ENCODE measurements at places on chromosomes 1 and 21.

DNA sequence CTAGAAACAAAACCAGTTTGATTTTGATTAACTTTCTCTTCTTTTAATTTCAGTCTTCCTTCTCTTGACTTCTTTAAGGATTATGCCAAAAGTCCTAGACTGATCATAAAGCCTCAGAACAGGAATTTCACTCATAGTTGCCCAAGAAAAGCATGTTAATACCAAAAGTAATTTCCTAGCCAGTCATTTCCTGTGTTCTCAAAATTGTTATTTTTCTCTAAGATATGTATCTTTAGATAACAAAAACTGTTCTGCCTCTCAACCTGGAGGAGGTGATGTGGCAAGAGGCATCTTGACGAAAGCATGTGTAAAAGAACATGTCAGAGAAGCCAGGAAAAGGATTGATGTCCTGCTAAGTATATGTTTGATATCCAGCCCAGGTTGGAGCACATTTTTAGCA, 78.0 kb upstream of the IPO9 start:
- no peak for DNase-seq

DNA sequence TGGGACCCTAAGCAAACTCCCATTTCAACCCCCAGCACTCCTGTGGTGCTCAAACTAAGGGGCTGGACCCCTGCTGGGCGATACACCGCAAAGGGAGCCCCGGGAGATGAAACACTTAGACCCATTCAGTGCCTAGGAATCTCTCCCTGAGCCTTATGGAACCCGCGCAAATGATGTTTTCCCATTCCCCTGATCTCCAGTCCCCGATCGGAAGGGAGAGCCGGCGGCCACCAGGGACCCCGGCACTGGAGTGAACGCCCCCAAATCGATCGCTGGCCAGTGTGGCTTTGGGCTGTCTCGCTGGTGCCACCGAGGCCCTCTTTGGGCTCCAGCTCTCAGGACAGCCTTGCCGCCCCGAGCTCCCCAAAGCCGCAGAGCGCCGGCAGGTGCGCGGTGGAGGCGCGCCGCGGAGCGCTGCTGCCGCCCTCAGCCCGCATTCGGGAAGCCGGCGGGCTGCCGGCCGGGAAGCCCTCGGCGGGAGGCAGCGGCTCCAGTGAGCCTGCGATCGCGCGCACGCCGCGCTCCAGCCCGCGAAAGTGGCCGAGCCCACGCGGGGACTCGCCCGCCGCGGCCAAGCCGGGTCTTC, 1.1 kb downstream of the PLXNA2 start:
- DNase-seq: no peak

GRCh38 chr1:42931911-42932422, 26.7 kb downstream of the SLC2A1 start:
- DNase-seq: no peak

DNA sequence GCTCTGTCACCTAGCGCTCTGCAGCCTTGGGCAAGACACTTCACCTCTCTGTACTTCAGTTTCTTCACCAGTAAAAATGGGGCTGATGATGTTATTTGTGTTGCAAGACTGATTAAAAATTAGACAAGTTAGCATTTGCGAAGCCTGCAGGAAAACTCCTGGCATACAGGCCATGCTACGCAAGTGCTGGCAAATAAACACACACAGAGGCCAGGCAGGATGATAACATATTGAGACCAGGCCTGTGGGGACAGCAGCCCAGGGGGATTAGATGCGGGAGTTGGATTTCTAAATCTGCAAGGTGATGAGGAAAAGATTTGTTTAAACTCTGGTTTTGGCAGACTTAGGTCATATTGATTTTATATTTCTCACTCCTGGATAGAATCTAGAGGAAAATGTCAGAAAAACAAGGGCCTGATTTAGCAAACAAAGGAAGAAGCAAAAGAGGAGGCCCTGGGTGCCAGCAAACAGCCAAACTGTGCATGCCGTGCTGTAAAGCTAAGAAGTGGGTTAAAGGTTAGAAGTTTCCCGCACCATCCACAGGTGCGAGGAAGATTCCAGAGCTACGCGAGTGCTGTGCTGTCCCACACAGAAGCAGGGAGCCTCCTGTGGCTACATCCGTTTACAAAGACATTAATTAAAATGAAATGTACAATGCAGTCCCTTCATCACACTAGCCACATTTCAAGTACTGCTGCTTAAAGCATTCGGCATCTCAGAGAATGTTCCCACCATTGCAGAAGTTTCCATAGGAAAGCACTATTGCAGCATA, 532.2 kb downstream of the NPHP4 start:
- no peak for DNase-seq

DNA sequence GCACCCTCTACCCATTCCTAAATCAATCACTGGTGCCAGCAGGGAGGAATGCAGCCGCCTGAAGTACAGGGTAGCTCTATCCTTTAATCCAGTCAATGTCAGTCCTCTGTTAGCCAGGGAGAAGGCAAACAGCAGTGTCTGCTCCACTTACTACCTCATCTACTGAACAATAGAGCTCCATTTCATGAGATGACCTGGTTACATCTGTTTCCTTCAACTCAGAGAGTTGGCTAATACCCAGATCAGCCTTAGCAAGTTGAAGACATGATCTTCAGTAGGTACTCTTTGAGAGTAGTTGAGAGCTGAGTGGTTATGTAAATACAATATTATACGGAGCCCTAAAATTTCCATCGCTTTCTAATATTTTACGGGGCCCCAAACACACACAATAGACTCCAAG, 46.1 kb upstream of the CD34 start:
- no peak for DNase-seq

DNA sequence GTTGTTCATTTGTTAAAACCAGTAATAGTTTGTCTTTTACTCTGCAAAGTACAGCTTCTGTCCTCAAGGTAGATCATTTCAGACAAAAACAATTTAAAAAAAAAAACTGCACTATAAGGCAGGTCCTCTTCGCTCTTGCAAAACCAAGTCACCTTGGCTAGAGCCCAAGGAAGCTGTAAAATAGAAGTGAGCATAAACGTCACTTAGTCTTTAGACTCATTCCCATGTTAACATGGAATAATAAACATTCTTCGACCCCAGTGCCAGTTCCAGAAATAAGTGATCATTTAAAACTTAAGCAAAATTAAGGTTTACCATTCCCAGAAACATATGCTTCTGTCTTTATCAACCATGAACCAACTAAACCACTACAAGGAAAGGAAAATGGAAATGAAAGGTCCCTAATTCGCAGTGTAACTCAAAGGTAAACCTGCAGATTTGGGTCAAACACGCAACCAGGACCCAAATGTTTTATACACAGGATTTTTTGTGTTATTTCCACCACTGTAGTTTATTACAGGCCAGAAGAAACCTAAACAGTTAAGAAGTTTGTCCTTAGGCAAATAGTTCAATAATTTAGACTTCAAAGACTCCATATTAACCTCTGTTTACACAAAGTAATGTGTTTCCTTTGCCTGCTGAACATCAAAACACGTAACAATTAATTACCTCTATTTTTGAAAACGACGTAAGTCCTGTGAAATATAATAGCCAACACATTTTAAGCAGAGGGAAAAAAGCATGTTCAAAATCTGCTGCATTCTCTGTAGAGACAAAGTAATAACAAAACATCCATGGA, 54.6 kb downstream of the TGFBR3 start:
- DNase-seq: no peak

DNA sequence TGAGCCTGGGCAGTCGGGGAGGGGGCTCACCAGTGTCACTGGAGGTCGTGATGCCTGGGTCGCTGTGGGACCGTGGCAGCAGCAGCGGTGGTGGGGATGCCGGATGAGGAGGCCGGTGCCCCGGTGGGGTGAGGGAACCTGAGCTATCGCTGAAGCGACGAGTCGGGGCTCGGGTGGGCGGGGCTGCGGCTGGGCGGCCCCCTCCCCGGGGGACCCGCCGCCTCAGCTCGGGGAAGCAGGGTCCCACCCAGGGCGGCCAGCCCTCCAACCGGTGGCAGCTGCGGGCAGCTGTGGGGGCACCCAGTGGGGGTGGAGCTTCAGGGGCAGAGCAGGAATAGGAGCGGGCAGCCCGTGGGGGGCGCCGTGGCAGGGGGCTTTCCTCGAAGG, 5.0 kb downstream of the ENTREP3 start:
- DNase-seq: no peak
